Right forelimb (tissue), 1 donor: ENCODE measurements at places on chromosomes 13 and 19.
A peak's percentile ranks its signal among the peaks of the same experiment; 100 is the strongest.

GRCh38 chr13:63299866-63300394, 1884.3 kb upstream of the PCDH20 start:
- no peak for DNase-seq

GRCh38 chr13:30746791-30747190, 11.4 kb downstream of the ALOX5AP start:
- DNase-seq: no peak

- DNase-seq: no peak
Observed at GRCh38 chr19:31979362-31979761, 366.0 kb upstream of the ZNF507 start.

DNA sequence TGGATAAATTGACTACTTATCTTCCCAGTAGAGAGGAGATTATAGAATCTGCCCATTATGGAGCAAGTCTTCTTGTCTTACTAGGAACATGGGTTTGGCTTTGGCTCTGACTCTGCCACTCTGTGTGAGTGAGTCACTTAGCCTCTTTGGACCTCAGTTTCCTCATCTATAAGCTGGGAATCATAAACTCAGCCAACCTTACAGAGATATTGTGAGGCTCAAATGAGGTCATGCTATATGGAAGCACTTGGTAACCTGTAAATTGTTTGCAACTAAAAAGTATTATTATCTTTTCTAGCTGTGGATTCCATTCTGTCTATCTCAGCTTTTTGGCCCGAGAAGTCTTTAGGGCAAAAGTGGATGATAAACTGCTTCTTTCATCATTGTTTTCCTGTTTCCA, 186.8 kb upstream of the TSC22D1 start:
- no peak for DNase-seq

- DNase-seq: no peak
Observed at GRCh38 chr13:111227405-111227804, 93.0 kb upstream of the TEX29 start.

GRCh38 chr19:41535029-41535622, 40.8 kb upstream of the CEACAM21 start:
- no peak for DNase-seq

- no peak for DNase-seq
Observed at GRCh38 chr19:13920940-13921747, 15.1 kb downstream of the CC2D1A start.

DNA sequence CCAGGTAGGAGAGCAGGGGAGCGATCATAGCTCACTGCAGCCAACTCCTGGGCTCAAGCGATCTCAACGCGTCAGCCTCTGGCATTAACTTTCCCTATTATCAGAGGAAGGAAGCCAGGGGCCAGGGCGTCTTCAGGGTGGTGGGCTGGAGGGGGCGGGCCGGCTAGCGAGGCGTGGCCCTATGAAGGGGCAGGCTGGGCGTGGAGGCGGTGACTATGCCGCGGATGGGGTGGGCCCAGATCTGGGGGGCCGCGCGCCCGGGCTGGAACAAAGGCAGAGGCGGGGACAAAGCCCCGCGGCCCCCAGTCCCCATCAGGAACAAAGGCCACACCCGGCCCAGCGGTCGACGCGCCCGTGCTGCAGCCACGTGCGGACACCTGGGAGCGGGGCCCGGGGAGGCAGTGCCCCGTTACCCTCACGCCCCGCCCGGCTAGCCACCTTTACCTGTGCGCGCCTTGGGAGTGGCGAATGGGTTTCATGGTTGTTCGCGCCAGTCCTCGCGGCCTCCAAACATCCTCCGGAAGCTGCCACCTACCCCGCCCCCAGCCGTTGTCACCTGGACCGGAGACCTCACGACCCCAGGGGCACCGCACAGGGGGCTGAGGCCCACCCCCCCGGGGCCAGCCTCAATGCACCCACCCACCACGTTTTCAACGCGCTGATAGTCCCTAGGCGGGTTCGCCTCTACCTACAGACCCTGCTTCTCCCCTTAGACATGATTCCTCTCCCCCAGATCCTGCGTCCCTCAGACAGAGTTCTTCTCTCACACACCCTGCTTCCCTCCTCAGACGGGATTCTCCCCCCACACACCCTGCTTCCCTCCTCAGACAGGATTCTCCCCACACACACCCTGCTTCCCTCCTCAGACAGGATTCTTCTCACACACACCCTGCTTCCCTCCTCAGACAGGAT, 5.4 kb upstream of the TRIM28 start:
- peak; percentile 68 for DNase-seq

DNA sequence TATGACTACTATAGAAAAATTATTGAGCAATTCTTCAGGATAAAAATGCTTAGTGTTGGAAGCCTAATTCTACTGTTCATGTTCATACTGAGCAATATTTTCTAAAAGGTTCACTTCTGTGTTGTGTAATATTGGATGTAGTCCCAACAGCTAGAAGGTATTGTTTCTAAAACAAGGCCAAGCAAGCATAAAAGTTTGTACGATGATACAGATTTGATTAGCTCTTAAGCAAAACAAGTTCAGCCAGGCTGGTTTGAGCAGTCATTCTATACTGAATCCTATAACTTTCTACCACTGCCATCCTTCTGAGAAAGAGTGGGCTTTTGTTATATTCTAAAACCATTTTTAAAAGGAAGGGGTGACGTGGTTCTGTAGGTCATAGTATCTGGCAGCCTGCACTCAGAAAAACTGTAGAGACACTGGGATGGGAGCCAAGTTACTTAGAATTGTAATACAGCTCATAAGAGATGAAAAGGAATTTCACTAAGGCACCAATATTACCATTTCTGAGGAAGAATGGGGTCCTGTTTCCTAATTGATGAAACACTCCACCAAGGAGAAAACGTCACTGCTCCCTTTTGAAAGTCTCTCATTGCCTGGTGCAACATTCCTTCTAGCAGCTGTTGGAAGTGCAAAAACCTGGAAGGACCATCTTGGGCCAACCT, 275.0 kb upstream of the DACH1 start:
- DNase-seq: no peak

- peak; percentile 62 for DNase-seq
Observed at GRCh38 chr19:38252941-38253691, 3.1 kb downstream of the PPP1R14A start.

GRCh38 chr19:51168564-51169282, 26.6 kb downstream of the SIGLEC7 start:
- DNase-seq: no peak

DNA sequence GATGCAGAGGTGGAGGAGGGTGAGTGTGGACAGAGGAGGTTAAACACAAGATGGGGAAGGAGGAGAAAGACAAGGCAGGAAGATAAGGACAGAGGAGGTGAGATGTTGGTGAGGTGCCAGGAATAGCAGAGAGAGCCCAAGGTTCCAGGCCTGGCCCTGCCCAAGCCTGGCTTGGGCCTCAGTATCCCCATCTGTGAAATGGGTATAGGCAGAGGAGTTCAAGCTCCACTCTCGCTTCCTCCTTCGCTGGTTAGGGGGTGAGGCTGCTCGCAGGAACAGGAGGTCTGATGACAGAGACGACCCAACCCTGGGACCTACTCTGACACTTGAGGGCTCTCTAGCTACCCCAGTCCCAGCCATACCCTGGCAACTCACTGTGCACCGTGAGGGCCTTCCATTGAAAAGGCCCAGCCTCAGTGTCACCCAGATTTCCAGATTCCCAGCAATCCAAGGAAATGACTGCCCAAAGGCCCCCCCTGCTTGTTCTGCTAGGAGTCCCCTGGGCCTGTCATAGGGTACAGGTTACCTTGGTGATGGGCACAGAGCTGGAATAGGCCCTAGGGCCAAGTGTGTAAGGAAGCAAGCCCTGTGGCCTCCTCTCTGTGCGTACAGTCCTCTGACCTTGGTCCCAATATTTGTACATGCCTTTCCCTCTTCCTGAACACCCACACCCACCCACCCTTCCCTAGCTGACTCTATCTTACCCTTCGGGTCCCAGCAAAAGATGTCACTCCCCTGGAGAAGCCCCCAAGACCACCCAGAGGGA, 8.6 kb upstream of the ANGPTL8 start:
- DNase-seq: no peak

DNA sequence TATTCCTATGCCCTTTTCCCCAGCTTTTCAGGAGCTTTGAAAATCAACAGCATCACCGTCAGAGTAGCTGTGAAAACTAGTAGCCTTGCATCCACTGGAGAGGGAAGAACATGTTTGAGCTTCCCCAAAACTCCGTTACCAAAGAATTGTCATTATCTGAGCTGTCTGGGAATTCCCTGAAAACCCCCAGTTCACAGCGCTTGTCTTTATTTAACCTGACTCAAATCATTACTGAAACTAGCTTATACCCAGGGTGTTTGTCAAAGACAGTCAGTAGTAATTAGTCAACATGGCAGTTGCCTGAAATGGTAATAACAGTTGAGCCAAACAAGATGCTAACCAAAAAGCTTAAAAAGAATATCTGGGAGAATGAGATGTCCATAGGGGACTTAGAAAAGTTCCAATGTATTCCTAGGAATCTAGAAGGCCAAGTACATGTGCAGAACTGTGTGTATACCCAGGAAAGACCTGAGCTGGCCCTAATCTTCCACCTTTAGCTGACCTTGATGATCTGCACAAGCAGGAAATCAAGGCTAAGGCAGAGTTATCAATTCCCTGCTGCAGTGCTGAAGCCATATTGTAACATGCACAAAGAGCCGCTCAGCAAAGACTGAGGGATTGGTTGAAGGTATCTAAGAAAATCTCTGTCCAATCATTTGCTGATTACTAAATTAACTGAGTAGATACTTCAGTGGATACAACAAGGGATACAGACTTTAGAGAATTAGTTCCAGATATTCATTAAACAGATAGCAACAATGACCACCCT, 130.8 kb downstream of the KL start:
- no peak for DNase-seq

GRCh38 chr13:25169951-25170553, 2.0 kb downstream of the AMER2 start:
- no peak for DNase-seq

DNA sequence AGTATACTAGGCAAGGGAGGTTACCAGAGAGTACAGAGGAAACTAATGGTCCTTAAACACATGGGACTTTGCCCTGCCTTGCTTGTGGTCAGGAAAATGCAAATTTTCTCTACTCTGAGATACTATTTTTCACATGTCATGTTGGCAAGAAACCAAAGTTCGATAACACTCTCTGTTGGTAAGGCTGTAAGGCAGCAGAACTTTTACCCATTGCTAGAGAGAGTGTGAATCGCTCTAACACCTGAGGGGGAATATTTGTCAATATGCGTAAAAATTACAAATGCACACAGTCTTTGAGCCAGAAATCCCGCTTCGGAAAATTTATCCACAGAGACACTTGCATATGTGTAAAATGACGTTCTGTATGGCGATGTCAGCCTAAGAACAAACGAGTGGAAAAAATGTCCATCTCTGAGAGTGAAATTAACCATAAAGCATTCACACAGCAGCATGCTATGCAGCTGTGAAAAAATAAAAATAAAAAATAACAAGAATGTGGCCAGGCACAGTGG, 9.5 kb upstream of the RFX1 start:
- DNase-seq: no peak

- no peak for DNase-seq
Observed at GRCh38 chr19:38893341-38893771, 6.1 kb downstream of the SIRT2 start.

DNA sequence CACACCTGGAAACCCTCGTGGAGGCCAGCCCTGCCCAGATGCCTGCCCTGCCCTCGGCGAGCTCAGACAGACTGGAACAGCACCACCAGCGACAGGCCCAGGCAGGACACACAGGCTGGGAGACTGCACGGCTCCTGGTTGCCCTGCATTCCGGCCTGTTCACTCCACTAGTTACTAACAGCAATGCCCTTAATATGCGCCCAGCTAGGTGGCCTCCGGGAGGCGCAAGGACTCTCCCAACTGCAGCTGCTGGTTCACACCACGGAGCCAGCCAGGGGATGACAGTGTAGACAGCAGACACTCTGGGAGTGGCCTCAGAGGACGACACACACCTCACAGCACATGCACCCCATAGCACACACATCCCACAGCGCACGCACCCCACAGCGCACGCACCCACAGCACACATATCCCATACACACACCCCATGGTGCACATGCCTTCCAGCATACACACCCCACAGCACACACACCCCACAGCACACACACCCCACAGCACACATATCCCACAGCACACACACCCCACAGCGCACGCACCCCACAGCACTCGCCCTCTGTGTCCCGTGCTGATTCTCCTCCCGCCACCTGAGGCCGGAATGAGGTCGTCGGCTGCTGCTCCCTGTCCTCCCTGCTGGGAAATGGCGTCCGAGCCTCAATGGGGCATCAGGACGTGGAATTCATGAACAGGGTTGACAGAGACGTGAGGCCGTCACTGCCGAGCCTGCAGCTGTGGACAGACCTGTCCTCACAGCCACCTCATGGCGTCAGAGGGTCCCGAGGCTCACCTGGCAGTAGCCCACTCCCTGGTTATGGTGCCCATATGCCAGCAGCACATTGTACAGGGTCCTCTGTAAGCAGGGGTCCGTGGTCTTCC, 13.6 kb downstream of the GRTP1 start:
- DNase-seq: no peak

- DNase-seq: no peak
Observed at GRCh38 chr13:30165796-30166195, 141.6 kb downstream of the KATNAL1 start.

DNA sequence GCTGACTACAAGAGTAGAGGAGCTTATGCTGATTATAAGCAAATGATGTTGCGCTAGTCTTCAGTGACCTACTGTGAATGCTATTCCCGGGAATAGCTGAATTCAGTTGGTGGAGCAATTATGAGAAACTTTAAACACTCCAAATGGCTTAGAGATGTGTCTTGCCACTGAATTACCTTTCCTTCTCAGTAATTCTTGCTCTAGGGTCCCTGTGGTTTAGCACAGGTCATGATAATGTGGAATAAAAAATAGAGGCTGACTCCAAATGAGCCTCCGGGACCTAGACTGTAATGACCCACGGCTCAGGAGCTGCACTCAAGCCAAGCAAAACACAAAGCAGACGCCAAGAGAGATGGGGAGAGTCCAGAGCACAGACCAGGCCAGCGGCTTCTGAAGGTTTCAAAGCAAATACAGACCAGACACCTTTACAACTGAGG, 124.7 kb downstream of the RGCC start:
- DNase-seq: no peak

DNA sequence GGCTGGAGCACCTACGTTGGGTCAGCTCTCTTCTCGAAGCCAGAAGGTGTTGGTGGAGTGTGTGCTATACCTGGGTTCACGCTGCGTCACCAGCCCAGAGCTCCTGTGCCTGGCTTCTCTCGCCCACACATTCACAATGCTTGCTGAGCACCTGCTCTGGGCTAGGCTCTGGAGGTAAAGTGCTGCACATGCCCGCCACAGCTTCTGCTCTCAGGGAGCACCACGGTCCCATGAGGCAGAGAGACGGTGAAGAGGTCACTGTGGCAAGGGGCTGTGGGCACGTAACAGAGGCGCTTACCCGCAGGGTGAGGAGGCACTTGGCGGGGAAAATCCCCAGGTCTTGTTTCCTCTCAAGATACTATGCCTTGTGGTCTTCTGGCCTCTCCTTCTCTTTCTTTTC, 174.2 kb downstream of the TEX29 start:
- DNase-seq: no peak

- DNase-seq: no peak
Observed at GRCh38 chr13:23686948-23687347, 116.7 kb downstream of the TNFRSF19 start.

DNA sequence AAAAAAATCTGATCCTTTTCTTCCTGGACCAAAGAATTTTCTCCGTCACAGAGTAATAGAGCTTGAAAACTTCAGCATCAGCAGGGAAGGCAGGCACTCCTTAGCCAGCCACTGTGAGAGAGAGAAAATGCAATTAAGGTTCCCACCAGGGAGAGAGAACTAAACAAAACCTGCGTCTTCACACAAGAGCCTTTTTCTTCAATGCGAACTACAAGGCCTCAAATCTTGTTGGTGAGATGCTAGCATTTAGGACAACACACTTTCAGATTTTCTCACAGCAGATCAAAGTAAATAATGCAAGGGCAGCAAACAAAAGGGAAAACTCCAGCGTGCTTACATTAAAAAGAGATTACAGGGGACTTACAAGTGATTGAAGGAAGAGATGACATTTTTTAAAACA, 80.1 kb downstream of the DACH1 start:
- DNase-seq: no peak
